NCI-H1930 (cell line): ENCODE measurements at places on chromosomes 7 and 10.

GRCh38 chr10:21076381-21076780, 179.3 kb upstream of the NEBL start:
- DNase-seq, result no peak

DNA sequence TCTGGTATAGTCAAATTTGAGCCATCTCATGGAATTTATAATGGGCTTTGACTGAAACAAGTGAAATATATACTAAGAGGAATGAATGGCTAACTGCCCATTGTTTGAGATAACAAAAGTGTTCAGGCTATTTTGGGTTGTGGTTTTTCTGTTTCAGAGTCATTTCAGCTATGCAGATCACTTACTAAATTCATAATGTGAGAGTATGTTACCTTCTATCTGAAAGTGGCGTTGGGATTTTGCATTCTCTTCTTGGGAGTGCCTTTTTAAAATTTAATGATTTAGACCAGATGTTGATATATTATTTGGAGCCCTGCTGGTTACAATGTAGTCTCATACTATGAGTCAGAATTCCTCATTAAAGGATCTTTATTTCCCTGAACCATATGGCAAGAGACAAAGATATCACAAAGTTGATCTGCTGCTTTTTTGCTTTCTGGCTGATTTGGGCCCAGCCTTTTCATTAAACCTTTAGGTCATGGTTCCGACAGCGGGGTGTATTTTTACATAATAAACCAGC, 10.4 kb downstream of the VCL start:
- DNase-seq, result no peak

- no peak for DNase-seq
Measured at GRCh38 chr7:122743211-122743610, 40.5 kb upstream of the RNF148 start.

DNA sequence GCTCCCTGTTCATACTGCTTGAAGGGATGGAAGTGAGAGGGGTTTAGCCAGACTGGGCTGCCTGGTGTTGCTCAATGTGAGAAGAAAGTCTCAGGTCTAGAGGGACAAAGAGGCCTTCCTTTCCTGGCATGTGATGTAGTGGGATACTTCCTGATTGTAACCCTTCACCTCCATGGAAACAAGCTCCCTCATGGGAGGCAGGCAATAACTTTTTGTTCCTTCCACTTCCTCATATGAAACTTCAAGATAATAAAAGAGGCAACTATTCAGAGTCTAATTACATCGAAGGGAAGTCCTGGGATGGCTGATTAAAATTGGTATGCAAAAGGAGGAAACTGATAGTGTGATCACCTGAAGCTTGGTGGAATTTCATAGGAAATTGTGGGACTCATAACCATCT, 84.1 kb upstream of the ETV1 start:
- DNase-seq, result no peak

DNA sequence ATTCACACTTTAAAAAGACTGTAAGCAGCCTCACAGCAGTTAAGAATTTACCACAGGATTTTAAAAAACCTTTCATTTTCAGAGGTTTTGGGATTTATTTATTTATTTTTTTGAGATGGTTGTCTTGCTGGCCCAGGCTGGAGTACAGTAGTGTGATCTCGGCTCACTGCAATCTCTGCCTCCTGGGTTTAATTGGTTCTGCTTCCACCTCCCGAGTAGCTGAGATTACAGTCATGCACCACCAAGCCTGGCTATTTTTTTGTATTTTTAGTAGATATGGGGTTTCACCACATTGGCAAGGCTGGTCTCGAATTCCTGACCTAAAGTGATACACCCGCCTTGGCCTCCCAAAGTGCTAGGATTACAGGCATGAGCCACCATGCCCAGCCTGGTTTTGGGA, 19.1 kb downstream of the MINDY4 start:
- no peak for DNase-seq

- no peak for DNase-seq
Measured at GRCh38 chr7:101216860-101217387, 457 bp downstream of the PLOD3 start.

DNA sequence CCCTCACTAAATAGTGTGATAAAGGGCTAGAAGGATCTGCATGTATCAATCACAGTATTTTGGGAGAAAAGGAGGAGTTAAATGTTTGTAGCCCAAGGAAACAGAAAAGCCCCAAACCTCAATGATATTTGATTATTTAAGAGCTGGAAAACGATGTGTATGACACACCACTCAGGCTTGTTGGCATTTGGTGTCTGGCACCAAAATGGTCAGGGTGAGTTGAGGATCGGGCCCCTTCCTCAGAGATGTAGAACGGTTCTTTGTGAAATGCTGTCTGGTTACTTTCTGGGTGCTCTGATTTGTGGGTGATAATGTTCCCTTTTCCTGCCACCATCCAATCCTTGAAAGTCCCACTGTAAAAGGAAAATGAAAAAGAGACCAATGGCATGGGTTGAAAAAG, 113.7 kb downstream of the CCDC3 start:
- DNase-seq, result no peak

DNA sequence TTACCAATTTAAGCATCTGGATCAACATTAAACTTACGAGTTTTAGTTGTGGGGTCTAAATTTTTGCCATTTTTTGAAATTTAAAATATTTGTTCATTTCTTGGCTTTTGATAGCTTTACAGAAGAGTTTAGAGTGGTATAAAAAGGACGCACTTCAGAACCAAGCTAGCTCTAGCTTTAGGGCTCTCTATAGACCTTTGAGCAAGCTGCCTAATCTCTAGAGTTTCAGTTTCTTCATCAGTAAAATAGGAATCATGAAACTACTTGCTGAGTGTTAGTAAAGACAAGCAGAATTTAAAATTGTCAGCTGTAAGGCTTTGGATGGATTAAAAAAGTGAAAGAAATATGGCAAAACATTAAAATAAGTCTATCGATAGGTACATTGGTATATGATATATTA, 266.5 kb downstream of the IPMK start:
- no peak for DNase-seq

GRCh38 chr7:4631380-4632179, 50.5 kb upstream of the FOXK1 start:
- peak; percentile 52 for DNase-seq

DNA sequence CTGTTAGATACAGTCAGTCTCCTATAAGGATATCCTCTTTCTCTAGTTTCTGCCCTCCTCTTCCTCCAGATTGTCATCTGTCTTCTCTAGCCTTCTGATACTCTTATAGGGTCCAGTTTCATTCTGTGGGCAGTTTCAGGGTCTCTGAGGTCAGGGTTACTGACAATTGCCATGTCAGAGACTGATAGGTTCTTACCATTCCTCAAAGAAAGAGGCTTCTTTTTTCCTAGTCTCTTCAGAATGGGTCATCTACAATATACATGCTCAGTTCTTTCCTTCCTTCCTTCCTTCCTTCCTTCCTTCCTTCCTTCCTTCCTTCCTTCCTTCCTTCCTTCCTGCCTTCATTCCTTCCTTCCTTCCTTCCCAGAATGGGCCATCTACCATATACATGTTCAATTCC, 48.1 kb upstream of the TAS2R16 start:
- no peak for DNase-seq

- no peak for DNase-seq
Measured at GRCh38 chr7:97118306-97118917, 914 bp downstream of the SDHAF3 start.

GRCh38 chr7:77812290-77812685, 13.7 kb downstream of the PHTF2 start:
- no peak for DNase-seq

DNA sequence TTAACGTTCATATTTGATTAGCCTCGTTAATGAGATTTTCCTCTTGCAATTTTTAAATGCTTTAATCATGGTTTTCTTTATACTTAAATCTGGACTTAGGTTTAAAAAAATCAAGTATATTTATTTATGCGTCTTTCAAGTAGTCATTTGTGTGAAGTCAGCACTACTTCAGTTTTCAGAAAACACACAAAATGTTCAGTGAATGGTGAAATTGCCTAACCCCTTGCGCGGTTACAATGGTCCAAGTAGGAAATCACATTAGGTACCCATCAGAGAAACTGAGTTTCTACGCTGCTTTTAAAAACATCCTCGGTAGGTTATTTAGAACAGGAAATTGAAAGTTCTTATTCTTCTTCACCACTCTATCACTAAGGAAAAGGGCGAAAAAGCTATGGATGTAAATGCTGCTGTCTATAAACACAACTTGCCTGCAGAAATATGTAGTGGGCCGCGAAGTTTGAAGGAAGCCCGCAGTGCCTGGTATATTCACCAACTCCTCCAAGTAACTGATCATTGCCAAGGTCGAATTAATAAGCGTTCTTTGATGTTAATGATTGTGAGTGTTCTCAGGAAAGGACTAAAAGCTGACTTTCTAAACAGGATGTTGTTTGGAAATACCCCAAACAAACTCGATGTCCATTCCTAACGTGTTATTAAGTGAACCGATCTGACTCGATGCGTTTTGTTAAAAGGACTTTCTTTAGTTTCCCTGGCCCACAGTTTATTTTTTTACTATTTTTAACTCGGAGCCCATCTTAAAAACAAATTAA, 1.0 kb downstream of the SYPL1 start:
- DNase-seq, result no peak

GRCh38 chr7:104795616-104796398, 218.2 kb upstream of the KMT2E start:
- no peak for DNase-seq

GRCh38 chr10:110220398-110220797, 13.0 kb downstream of the MXI1 start:
- DNase-seq, result no peak

GRCh38 chr10:74032900-74033655, 35.2 kb downstream of the VCL start:
- DNase-seq, result no peak

DNA sequence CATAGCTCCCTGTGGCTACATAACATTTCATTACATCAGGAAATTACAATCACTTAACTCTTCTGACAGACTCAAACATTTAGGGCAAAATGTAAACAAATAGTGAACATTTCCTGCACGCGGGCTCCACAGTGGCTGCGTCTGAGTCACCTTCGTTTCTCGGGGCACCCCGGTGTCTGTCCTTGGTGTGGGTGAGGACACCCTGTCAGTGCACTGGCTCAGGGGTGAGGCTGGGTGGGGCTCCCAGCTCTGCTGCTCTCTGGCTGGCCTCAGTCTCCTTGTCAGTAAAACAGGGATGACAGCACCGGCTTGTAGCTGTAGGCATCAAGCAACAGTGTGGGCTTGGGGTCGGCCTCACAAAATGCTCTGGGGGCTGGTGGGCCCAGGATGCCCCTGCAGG, 237.1 kb upstream of the SHH start:
- no peak for DNase-seq

GRCh38 chr10:92688573-92688926, 1.2 kb upstream of the HHEX start:
- DNase-seq, result no peak

GRCh38 chr7:99790407-99790806, 6.4 kb upstream of the CYP3A4 start:
- DNase-seq, result no peak

DNA sequence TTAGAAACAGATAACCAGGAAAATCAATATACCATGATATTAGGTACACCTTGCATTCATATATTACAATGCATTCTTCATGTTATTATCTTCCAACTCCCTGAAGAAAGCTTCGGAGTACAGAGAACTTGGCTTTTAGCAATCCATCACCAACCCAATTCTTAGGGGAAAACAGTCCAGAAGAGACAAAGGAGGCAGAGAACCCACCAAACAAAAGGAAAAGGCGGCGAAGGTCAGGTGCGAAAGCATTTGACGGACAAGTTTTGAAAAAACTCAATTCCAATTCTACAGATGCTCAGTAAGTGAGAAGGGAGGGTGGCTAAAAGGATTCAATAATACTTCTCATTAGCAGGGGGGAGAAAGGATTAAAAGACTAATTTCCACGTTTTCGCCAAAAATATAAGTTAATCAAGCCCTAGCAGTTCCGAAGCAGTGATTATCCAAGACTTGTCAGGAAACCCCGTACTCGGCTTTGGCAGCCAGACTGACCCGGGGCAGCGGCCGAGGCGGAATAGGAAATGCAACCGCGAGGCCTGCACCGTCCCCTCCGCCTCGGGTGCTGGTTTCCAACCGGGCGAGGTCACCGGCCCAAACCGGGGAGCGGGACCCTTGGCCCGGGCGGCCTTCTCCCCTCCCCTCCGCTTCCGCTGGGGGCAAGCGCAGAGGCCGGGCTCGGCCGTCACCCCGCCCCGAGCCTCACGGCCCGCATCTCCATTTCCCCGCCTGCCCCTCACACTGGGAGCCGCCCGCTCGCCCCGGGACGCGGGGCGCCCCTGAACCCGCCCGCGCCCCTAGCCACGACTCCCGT, 747 bp downstream of the GDI2 start:
- no peak for DNase-seq

GRCh38 chr10:52775132-52775647, 2.6 kb upstream of the MBL2 start:
- no peak for DNase-seq

GRCh38 chr7:95433129-95433528, 1.7 kb downstream of the PON2 start:
- no peak for DNase-seq

GRCh38 chr10:35633006-35633980, 8.8 kb downstream of the FZD8 start:
- DNase-seq, result no peak

DNA sequence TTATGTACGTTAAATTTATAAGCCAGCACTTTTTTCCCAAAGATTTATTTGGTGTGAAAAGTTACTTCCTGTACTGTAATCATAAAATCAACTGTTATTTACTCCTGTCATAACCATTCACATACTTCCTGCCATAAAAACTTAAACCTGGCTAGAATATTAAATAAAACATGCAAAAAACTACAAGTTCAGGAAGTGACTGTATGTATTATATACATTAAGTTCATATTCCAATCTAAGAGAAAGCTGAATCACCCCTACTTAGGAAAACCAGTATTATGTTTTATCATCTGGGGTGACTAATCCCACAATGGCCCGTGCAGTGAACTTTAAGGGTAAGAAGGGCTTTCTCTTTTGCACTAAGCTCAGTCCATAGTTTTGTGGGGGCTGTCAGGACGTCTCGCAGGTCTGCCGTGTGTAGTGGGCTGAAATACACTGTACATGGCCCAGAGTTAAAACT, 183.7 kb upstream of the KLF14 start:
- DNase-seq, result no peak

GRCh38 chr10:70809011-70809611, 6.6 kb upstream of the SGPL1 start:
- DNase-seq, result no peak

DNA sequence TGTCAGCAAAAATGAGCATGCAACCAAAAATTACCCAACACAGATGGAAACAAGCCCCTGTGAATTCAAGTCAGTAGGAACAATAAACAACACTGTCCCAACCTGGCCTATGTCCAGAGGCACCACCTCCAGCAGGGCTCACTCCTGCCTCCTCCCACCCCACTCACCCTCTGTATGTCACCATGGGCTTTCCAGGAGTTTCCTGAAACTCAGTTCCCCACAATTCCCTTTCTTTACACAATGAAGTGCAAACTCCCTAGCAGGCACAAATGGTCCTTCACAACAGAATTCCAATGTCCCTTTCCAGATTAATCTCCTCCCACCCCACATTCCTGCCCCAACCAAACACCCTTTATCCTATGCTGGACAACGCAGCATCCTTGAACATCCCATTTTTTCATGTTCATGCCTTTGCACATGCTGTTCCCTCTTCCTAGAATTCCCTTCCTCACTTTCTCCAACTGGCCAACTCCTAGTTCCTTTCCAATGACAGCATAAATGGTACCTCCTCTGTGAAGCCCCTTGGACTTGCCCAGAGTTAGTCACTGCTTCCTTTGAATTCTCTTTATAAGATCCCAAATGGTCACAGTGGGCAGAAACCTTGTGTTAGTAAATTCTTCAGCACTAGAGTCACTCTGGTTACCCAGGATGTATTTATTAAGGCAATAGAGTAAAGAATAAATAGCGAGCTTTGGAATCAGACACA, 157.5 kb downstream of the SLIT1 start:
- no peak for DNase-seq
